ENCODE measurements at places on chromosomes 1 and 21.
A peak's percentile ranks its signal among the peaks of the same experiment; 100 is the strongest.

DNA sequence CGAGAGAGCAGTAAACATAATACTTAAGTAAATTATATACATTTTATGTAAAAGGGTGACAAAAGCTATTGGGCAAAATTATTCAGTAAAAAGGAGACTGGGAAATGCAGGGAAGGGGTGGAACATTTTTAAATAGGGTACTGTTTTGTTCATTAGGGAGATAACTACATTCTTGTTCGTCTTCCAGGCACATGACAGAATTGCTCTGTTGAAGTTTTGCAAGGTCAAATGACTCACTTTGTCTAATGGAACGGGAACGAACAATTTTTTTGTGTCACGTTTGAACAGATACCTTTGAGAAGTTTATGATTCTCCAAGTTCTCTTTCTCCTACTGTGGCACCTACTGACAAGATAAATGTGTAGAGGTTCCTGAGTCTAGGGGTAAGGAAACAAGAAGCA is 382.3 kb upstream of the ZRANB2 start:
- no peak for DNase-seq

GRCh38 chr21:25691976-25692375 is 42.7 kb downstream of the ATP5PF start:
- DNase-seq: no peak

- DNase-seq: no peak
Observed at GRCh38 chr1:163049296-163049695, 19.9 kb upstream of the RGS4 start.

DNA sequence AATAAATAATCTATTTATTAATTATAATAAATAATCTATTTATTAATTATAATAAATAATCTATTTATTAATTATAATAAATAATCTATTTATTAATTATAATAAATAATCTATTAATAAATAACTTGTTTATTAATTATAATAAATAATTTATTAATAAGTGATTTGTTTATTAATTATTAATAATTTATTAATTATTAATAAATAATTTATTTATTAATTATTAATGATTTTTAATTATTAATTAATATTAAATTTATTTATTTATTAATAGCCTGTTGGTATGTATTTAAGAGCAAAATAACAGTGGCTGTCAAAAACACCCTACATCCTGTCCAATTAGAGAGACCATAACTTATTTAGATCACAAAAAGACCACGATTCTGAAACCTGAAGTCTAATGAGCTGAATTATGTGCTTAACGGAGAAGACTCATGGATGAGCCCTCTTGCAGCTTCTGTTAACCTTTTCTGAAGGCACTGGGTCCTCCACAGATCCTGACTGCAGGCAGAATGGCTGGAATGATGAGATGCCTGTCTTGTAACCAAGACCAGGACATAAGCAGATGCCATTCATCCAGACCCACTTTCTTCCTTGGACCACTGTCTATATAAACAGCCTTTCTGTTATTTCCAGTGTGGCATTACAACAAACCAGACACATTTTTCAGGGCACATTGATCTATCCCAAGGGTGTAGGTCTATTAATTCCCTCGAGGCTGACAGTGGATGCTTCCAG is 134.2 kb downstream of the SETD4 start:
- no peak for DNase-seq

DNA sequence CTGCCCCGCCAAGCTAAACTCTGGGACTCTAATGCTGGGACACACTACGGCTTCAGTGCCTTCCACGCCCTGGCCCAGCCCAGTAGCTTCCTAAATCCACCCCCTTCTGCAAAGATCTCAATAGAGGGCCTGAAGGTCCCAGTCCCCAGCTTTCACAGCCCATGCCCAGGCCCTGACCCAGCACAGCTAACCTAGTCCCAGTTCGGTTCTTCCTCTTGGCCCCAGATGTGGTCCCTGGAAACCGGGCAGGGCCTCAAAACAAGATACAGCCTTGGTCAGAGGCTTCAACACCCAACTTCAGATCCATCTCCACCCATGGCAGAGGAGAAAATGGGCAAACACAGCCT is 646 bp upstream of the PDZK1IP1 start:
- DNase-seq: no peak

DNA sequence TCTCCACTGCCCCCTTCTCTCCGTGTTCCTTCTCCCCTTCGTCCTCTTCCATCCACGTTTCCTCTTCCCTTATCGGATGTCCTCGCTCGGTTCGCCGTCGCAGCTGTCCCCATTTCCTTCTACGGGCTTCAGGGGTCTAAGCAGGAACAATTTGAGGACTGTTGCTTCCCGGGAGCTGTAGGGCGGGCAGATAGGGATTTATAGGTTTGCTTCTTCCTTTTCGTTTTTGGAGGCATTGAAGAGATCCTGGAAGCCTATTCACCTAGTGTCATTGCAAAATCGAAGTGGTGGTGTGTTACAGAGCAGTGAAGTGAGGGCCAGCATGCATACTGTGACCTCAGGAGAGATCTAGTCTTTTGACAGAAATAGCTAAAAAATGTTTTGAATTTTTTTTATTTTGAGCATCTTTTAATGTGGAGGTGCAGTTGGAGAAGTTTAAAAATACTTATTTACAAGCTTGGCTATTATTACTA is 897 bp downstream of the ZYG11B start:
- peak; percentile 18 for DNase-seq

- no peak for DNase-seq
Observed at GRCh38 chr1:32333251-32333963, 2.6 kb downstream of the MARCKSL1 start.

DNA sequence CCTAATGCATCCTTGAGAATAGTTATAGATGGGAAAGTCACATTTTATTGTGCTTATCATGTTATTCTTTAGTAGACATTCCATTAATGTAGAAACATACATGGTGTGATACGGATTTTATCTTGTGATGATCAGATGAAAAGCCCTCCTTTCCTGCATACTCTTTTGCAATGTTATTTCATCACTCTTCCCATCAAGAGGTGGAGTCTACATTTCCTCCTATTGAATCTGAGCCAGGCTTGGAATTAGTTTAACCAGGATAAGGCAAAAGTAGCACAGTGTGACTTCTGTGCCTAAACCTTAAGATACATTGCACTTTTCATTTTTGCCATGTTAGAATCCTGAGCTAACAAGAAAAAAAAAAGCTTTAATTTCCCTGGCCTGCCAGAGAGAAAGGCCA is 393.7 kb upstream of the ST6GALNAC5 start:
- no peak for DNase-seq

DNA sequence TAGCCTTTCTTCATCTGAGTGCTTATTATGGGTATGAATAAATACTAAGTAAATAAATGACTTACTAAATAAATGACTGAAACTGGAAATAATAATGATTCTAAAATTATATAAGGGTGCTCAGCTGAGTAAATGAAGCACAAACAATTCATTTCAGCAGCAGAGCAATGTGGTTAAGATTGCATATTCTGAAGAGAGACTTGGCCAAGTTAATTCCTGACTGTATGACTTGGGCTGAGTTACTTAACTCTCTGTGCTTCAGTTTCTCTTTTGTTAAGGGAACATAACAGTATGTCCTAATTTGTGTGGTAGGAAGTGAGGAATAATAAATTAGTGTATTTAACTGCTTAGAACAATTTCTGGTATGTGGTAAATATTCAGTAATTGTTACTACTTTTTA is 19.1 kb downstream of the AGL start:
- DNase-seq: no peak

DNA sequence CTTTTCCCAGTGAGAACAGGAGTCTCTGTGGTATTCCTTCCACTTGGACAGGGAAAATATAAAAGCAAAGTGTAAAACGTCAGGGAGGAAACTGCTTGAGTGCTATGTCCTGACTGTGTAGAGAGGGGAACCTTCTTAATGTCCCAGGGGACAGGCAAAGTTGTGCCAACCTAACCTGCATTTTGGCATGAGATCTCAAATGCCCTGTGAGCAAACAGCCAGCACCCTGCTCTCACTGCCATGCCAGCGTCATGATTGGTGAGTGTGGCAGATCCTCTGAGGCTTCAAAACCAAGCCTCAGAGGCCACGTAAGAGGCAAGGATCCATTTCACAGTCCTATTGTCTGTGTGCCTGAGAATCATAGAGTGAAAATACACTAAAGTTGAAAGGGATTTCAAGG is 49.7 kb upstream of the RAP1A start:
- no peak for DNase-seq

All from Ammon's horn (tissue), 1 donor.